ENCODE measurements at places on chromosomes 12 and 14.
A peak's percentile ranks its signal among the peaks of the same experiment; 100 is the strongest.

- no peak for DNase-seq
Measured at GRCh38 chr14:78566859-78567172, 396.6 kb downstream of the NRXN3 start.

DNA sequence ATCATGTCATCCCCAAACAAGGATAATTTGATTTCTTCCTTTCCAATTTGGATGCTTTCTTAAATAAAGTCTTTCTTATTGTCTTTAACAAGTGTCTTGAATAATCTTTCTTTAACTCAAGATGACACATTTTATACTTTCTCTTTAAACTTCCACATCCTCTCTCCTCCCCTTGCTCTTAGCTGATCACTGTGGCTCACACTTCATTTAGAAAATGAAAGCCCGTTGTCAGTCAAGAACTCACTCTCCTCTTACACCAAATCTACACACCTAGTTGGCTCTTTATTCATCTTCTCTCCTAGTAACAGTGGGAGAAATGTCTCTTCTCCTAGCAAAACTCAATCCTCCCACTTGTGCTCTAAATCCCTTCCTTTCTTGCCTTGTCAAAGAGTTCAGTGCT is 10.4 kb upstream of the RMST start:
- DNase-seq: no peak

DNA sequence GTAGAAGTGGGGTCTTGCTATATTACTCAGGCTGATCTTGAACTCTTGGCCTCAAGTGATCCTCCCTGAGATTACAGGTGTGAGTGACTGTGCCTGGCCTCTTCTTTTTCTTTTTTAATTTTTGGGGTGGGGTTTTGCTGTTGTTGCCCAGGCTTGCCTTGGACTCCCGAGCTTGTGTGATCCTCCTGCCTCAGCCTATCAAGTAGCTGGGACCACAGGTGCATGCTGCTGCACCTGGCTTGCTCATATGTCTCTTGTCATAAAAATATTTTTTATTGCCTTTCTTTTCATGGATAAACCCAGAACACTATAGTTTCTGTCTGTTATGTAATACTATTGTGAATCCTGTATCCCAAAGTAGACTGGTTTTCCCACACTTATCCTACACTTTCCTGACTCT is 26.0 kb downstream of the SCYL2 start:
- no peak for DNase-seq

- peak; percentile 30 for DNase-seq
Measured at GRCh38 chr12:6605421-6606330, 1.5 kb downstream of the CHD4 start.

- peak; percentile 53 for DNase-seq
Measured at GRCh38 chr14:50599700-50600444, 39.9 kb downstream of the ATL1 start.

- no peak for DNase-seq
Measured at GRCh38 chr12:13784504-13784903, 196.9 kb downstream of the GRIN2B start.

GRCh38 chr12:85191-85666 is 18.7 kb downstream of the IQSEC3 start:
- no peak for DNase-seq

DNA sequence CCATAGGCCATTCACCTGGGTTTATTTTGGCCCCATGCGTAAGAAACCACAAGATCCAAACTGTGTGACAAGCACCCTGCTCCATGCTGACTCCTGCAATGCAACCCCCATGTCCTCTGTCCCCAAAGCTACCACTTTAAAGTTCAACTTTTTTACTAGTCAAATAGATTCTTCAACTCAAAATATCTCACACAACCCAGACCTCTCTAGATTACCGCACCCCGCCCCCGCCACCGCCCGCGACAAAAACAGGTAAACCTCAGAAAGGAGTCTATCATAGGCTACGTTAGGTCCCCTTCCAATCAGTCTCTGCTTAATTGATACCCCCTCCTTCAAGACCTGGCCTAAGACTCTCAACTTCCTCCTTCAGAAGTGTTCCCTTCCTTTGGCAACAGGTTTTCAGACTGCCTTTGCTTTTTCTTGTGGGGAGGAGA is 2.2 kb downstream of the ZFP36L1 start:
- DNase-seq: no peak

DNA sequence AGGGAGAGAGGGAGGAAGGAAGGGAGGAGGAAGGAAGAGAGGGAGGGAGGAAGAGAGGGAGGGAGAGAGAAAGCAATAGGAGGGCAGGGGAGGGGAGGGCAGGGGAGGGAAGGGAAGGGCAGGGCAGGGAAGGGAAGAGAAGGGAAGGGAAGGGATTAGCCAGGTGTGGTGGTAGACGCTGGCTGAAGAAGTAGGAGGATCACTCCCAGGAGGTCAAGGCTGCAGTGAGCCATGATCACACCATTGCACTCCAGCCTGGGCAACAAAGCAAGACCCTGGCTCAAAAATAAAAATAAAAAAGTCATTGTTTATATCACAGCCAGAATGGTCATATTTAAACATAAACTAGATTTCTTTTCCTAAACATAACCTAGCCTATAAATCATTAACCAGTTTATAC is 20.4 kb upstream of the EEA1 start:
- DNase-seq: no peak

DNA sequence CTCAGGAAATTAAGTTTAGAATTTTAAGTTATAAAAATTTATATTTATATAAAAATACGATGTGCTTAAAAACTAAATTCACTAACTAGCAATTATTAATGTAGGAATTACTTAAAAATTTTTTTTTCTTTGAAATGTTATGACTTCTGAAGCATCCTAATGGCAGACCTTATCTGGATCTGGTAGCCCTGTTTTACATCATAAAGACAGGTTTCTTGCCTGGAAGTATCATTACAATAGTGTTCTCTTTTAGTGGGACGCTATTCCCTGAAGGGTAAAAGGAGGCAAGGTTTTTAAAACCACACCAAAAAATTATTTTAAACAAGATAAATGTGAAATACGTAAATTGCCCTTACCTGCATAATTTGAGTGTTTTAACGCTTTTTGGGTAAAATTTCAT is 2.1 kb downstream of the WDR20 start:
- DNase-seq: no peak

DNA sequence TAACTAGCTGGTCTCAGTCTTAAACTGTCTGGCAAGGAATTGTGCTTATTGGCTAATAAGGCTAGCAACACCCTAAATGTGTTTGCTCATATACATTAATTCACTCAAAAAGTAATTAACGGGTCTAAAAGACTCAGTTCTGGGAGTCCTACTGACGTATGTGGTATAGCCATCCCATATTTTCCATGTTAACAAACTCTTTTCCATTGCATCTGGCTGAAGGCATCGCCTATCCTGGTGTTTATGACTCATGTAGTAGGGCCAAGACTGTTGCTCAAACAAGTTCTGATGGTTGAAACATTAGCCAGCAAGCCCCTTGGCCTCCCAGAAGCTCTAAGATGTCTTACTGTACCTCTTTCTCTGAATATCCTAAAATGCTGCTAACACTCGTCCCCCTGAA is 98.5 kb downstream of the PHLDA1 start:
- DNase-seq: peak; percentile 84

DNA sequence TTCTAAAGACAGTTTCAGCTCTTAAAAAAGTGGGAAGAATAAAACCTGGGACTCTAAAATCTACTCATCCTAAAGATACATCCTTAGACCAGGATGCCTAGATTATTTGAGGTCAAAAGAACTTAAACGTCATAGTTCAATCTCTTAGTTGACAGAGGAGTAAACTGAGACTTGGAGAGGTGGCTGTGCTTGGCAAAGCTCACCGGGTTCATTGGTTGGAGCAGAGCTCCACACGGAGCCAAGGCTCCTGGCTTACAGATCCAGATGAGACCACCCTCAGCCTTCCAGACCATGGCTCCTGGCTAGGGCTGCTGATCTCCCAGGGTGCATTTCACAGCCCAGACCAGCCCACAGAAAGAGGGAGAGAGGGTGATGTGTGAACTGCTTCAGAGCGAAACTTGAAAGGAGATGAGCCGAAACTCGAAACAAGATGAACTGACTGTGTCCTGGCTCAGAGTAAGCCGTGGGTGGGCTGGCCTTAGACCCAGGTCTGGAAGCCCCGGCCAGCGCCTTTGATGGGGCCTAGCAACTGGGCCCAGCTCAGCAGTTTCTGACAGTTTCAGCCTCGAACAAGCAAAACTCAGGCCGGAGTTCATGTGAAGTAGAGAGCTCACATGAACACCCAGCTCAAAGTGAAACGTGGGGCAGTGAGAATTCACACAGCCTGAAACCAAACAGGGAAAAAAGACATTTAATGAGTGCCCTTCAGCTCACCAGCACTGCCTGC is 1044.8 kb downstream of the BCL11B start:
- no peak for DNase-seq

- DNase-seq: peak; percentile 32
Measured at GRCh38 chr12:8554451-8555195, 13.9 kb upstream of the CLEC4E start.

DNA sequence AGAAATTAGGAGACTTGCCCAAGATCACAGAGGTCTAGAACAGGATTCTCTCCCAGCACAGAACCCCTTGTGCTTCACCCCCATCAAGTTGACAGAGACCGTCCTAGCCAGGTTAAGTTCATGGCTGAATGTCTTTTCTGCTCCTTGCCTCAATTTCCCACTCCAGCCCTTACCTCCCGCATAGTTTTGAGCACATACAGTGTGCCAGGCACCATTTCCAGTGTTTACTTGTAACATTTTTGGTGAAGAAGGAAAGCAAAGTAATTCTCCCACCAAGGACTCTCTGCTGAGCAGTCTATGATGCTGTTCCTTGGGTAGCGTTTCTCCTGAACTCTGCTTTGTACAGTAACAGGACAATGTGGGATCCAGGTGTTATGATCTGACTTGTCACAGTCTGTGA is 1.2 kb downstream of the ABHD4 start:
- DNase-seq: no peak
